ENCODE measurements at places on chromosomes 13 and 19.

DNA sequence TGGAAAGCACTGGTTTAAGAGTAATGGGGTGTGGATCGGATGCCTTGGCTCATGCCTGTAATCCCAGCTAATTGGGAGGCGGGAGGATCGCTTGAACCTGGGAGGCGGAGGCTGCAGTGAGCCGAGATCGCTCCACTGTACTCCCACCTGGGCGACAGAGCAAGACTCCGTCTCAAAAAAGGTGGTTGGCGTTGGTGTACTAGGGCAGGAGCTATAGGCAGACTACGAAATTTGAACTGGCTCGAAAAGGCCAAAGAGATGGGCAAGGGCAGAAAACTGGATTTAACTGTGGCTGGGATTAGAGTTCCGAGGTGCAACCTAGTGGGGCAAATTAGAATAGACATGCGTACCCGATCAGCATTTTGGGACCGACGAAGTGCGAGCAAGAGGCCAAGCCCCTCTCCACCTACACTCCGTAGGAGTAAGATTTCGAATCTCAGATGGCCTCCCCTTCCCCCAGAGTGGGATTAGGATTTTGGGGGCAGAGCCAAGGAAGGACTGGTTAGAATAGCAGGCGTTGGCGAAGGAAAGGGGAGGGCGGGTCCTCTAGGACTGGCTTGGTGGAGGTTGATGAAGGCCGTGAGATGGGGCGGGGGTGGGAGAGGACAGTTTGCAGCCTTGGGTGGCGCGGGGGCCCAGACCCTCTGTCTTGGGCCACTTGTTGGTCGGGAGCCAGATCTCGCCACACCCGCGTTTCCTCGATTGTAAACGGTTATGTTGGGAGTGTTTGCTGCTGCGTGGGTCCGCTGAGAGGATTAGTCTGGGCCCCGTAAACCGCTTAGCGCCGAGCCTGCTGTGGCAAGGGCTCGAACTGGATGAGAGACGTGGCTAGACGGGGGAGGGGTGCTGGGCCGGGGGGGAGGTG is 2.0 kb upstream of the INAFM1 start:
- no peak for DNase-seq

- no peak for DNase-seq
These were observed 7.8 kb upstream of the KLK14 start for GRCh38 chr19:51090471-51090870.

GRCh38 chr19:13843104-13843921 is 33.6 kb upstream of the NANOS3 start:
- peak; percentile 68 for DNase-seq

GRCh38 chr19:17848595-17849292 is 962 bp upstream of the JAK3 start:
- DNase-seq = no peak

GRCh38 chr13:28991764-28992163 is 171.6 kb downstream of the MTUS2 start:
- no peak for DNase-seq

DNA sequence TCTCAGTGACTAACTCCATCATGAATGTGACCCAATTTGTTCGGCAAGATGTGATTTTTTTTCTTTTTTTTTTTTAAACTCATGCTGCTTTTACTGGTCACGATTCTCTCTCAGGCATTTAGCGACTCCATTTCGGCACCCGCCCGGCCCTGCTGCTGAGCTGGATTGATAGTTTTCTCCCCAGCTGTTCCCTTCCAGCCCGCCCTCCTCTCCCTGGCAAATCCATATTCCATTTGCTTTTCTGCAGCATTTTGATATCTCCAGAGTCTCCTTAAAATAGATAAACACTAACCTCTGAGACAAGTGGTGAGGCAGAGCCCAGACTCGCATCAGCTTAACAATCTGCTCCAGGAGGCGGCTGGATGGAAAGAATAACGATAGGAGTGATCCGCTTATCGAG is 55.5 kb upstream of the KATNAL1 start:
- DNase-seq = no peak

- DNase-seq = no peak
These were observed 10.8 kb upstream of the ZNF724 start for GRCh38 chr19:23260956-23261355.

DNA sequence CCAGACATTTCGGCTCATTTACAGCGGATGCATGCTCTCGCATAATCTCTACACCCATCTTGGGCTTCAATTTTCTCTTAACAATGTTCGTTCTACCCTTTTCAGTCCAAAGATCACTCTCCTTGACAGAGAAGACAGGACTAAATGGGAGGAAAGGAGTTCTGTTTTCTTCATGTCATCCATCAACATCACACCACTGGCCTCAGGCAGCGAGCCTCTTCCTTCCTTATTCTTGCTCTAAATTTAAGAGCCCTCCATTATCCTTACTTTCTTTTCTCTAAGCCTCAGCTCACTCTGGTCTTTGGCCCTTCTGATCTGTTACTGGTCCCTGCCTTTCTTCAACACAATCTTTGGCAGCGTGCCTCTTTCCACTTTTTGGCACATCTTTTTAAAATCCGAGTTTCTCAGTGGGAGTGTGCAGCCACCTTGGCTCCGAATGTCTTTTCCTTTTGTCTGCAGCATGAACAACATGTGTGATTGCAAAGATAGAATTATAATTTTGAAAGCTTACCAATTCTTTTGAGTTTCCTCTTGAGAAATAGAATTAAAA is 98.7 kb downstream of the FAM216B start:
- DNase-seq = no peak

DNA sequence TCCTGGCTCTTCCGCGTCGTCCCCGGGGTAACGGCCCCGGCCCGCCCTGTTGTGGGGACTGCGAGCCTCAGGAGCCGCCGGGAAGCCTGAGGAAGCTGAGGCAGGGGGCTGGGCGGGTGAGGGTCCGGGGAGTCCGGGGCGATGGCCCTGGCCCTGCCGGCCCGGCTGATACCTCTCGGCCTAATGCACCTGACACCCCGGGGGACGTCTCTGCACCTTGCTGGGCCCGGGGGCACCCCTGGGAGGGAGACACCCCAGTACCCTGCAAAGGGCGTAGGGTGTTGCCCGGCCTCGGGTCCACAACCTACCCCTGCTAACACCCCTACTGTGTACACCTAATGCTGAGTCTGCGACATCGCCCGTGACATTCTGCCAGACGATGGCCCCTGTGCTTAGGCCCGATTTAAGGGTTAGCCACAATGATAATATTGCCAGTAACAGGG is 410 bp downstream of the PIN1 start:
- no peak for DNase-seq

GRCh38 chr13:50158385-50159165 is 143.3 kb downstream of the KCNRG start:
- no peak for DNase-seq

GRCh38 chr13:32021785-32022184 is 9.8 kb upstream of the FRY start:
- DNase-seq = no peak

DNA sequence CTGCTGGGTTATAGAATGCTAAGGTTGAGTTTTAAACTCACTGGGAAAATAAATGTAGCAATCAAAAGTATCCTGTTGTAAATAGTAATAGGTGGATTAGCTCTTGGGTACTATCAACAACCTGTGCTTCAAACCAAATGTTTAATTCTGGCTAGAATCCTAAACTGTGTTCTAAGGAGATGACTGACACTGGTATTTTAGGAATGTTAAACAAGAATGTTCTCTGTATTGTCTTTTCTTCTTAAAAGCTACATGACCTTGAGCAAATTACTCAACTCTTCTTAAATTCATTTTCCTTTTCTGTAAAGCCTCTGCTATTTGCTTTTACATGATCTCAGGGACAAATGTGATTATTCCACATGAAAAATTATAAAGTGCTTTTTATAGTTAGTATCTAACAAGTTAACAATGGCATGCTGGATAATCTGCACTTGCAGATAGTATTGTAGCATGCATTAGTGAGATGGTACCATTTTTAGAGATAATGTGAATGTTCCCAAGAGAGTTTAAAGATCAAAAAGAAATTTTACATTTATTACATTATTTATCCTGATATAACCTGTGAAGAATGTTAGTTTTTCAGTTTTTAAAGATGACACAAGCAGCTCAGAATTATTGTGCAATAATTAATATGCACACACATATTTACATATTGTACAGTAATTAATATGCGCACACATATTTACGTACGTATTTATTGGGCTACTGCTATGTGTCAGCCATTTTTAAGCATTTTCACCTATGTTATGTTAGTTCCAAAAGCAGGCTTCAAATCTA is 13.6 kb upstream of the EPSTI1 start:
- DNase-seq = no peak

GRCh38 chr13:106536244-106537034 is 977 bp upstream of the EFNB2 start:
- DNase-seq = peak; percentile 92
